Vagina (tissue), 2 donors: ENCODE measurements at places on chromosomes 4 and X.

- DNase-seq, result no peak
Measured at GRCh38 chr4:761086-761485, 55.5 kb downstream of the PCGF3 start.

DNA sequence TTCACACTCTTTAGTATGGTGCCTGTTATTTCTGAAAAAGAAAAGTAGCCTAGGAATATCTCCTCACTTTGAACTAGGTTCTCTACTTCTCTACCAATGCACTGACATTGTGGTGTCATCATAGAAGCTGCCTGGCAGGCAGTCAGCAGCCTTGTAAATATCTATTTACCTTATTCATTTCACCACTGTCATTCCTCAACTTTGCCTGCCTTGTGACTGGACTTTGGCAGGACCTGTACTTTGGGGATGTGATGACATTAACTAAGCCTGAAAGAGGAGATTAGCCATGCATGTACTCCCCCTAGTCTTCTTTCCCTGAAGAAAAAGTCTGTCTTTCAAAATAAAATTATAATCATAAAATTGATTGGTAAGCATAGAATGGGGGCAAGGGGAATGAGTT, 207.2 kb downstream of the ARAP2 start:
- DNase-seq, result no peak

- no peak for DNase-seq
Measured at GRCh38 chrX:80285131-80285773, 135.0 kb upstream of the TENT5D start.

DNA sequence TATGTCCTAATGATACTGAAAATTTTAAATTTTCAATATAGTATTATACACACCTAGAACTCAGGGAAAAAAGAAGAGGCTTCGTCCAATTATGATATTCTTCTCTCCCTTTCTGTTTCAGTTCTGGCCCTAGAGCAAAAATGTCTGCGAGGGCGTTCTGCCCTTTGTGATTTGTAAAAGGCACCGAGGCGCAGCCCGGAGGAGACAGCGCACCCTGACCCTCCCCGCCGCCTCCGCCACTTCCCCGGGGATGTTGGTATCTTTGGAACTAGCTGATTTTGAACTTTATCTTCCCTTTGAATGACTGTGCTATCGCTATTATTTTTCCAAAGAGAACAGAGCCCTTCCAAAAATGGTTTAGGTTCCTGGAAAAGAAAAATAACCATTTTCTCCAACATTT, 173.2 kb upstream of the FAM9B start:
- DNase-seq, result no peak

DNA sequence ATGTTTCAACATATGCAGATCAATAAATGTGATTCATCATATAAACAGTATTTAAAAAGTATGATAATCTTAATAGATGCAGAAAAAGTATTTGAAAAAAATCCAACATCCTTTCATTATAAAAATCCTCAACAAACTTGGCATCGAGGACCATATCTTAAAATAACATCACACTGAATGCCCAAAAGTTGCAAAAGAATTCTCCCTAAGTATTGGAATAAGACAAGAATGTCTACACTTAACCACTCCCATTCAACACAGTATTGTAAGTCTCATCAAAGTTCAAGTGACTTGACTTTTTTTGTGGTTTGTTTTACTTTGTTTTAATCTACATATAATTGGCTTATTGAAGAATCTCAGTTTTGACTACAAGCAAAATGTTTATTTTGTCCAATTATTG, 779.0 kb upstream of the SLIT2 start:
- no peak for DNase-seq

GRCh38 chr4:22416403-22416802, 99.5 kb downstream of the ADGRA3 start:
- DNase-seq, result no peak
